Left renal pelvis (tissue), 4 donors: ENCODE measurements at places on chromosomes 12 and 14. TPM values are rescaled to one million over a fixed set of nuclear protein-coding genes. Genes with fewer than 3 reads are reported as not detected.

TAS2R8 gene
- not detected for polyA plus RNA-seq

INSM2 gene
- 0.04 TPM for polyA plus RNA-seq

LGR5 gene
- polyA plus RNA-seq: 21.9 TPM

LIN7A gene
- 23.6 TPM for polyA plus RNA-seq

KANSL2 gene
- 51.0 TPM for polyA plus RNA-seq

KRT72 gene
- not detected for polyA plus RNA-seq

GPR84 gene
- polyA plus RNA-seq: not detected

ATF7 gene
- polyA plus RNA-seq: 43.1 TPM

TEX22 gene
- polyA plus RNA-seq: 1.8 TPM

KCNMB4 gene
- polyA plus RNA-seq: 28.0 TPM

LRRIQ1 gene
- 32.3 TPM for polyA plus RNA-seq

CISTR gene
- polyA plus RNA-seq: not detected

OR6C74 gene
- polyA plus RNA-seq: not detected

SLC10A1 gene
- polyA plus RNA-seq: not detected

TOGARAM1 gene
- polyA plus RNA-seq: 28.0 TPM

PELI2 gene
- 31.0 TPM for polyA plus RNA-seq

KRT79 gene
- not detected for polyA plus RNA-seq

ZNF384 gene
- polyA plus RNA-seq: 94.3 TPM

SAMD15 gene
- polyA plus RNA-seq: 9.7 TPM

TCL1B gene
- not detected for polyA plus RNA-seq

DIO2 gene
- polyA plus RNA-seq: 0.79 TPM

FOXN4 gene
- polyA plus RNA-seq: 1.9 TPM

YBX3 gene
- polyA plus RNA-seq: 263 TPM

SERPINA3 gene
- polyA plus RNA-seq: 0.27 TPM

PLCZ1 gene
- 0.61 TPM for polyA plus RNA-seq

ENTPD5 gene
- polyA plus RNA-seq: 48.4 TPM

PRR4 gene
- polyA plus RNA-seq: 6.6 TPM

MIP gene
- not detected for polyA plus RNA-seq

GLIPR1L2 gene
- 2.9 TPM for polyA plus RNA-seq

IFI27 gene
- polyA plus RNA-seq: 6.1 TPM

TAS2R19 gene
- 1.2 TPM for polyA plus RNA-seq
